ENCODE measurements at places on chromosomes 12 and 14.

GRCh38 chr14:99177046-99177655, 94.8 kb downstream of the BCL11B start:
- no peak for DNase-seq

DNA sequence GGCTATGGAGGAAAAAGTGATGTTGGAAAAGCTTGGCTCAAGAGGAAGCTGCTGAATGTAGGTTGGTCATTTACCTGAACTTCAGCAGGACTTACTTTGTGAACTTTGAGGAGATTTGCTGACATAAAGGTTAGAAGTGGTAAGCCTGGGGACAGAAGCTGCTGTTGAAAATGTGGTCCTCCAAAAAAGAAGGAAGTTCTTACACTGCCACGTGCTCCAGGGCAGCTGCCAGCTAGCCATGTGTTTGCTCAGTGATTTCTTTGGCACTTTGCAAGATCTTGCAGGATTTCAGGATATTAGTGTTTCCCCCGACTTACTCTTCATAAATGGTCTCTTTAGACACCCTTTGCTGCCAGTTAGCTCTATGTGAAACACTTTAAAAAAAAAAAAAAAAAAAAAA, 14.8 kb upstream of the DYRK2 start:
- no peak for DNase-seq

GRCh38 chr12:116882742-116883141, 1.5 kb upstream of the HRK start:
- DNase-seq: no peak

DNA sequence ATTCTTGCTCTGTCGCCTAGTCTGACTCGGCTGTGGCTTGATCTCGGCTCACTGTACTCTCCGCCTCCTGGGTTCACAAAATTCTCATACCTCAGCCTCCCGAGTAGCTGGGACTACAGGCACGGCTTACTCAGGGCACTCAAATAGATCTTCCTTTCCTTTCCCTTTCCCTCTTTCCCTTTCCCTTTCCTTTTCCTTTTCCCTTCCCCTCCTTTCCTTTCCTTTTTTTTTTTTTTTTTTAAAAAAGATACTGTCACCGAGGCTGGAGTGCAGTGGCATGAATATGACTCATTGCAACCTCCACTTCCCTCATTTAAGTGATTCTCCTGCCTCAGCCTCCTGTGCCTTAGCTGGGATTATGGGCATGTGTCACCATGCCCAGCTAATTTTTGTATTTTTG, 86.0 kb downstream of the AEBP2 start:
- DNase-seq: no peak

- no peak for DNase-seq
Measured at GRCh38 chr12:132669166-132669879, 17.8 kb downstream of the POLE start.

- DNase-seq: peak; percentile 68
Measured at GRCh38 chr12:1939801-1940607, 21.6 kb upstream of the CACNA2D4 start.

- no peak for DNase-seq
Measured at GRCh38 chr12:80470403-80470802, 26.4 kb downstream of the PTPRQ start.

- DNase-seq: peak; percentile 21
Measured at GRCh38 chr14:104826189-104826860, 25.4 kb downstream of the ZBTB42 start.

- no peak for DNase-seq
Measured at GRCh38 chr12:93125126-93125525, 196.0 kb upstream of the EEA1 start.

DNA sequence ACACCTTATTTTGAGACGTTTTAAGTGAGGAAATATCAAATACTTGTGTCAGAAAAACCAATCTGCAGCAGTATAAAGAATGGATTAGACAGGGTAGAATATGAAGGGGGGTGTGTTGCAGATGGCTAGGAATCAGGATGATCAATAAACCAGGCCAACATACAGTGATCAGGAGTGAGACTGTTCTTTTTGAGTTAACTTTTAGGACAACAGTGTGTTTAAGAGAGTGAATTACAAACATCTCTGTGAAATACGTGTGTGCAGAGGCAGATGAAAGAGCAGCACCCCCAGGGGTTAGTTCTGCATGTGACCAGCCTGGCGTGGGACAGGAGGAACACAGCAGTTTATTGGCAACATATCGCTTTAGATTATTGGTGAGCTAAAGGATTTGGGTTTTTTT, 10.6 kb upstream of the NRDE2 start:
- DNase-seq: no peak

DNA sequence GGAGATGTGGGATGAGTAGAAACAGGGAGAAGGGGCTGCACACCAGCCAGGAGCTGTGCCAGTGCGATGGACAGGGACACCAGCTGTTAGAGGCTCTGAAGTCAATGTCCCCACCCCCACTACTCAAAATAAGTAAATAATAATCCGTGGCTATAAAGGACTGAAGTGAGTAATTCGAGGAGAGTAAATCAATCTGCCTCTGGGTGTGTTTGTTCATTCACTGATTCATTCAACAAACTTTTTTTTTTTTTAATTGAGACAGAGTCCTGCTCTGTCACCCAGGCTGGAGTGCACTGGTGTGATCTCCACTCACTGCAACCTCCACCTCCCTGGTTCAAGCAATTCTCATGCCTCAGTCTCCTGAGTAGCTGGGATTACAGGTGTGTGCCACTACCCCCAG, 363.6 kb downstream of the TMEM132D start:
- no peak for DNase-seq

DNA sequence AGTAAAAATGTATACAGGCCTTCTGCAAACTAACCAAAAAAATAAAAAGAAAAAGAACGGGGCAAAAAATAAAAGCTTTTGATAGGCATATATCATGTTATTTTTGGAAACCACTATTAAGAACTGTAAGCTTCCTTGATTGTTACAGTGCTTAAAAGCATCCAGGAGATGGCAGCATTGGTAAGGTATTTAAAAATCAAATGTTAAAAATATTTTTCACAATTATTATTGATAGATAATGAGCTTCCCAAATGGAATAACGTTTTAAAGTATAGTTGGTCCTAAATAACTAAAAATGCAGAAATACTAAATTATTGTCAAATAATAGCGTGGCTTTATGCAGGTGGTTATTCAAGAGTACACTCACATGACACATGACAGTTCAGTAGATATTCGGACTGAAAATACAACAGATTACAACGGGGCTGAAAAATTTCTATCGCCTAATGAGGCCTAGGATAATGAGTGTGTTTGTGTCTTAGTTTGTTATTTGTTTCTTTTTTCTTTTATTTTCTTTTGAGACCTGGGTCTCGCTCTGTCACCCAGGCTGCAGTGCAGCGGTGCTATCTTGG, 127.2 kb upstream of the ATF7IP start:
- no peak for DNase-seq

- no peak for DNase-seq
Measured at GRCh38 chr12:88433997-88434703, 146.1 kb downstream of the KITLG start.

DNA sequence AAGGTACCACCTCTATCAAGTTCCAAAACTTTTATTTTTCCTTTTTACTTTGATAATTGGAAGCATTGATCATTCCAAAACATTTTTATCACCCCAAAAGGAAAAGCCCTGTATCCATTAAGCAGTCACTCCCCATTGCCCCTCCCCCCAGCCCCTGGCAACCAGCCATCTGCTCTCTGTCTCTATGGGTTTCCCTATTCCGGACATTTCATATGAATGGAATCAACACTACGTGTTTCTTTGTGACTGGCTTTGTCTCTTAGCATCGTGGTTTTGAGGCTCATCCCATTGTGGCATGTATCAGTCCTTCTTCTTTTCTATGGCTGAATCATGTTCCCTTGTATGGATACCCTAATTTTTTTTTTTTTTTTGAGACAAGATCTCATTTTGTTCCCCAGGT, 18.0 kb upstream of the PHETA1 start:
- no peak for DNase-seq

DNA sequence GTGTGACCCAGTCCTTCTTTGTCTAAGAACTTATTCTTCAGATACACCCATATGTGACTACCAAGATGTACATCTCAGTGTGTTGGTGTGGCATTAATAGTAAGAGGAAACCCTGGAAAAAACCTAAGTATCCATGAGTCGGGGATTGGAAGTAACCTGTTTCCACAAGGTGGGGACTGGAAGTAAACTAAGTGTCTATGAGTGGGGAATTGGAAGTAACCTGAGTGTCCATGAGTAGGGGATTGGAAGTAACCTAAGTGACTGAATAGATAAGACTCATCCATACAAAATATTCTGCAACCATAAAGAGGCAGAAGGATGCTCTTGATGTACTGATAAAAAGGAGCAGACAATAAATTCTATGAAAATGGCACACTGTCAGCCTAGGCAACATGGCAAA, 184.7 kb downstream of the PHETA1 start:
- DNase-seq: no peak

DNA sequence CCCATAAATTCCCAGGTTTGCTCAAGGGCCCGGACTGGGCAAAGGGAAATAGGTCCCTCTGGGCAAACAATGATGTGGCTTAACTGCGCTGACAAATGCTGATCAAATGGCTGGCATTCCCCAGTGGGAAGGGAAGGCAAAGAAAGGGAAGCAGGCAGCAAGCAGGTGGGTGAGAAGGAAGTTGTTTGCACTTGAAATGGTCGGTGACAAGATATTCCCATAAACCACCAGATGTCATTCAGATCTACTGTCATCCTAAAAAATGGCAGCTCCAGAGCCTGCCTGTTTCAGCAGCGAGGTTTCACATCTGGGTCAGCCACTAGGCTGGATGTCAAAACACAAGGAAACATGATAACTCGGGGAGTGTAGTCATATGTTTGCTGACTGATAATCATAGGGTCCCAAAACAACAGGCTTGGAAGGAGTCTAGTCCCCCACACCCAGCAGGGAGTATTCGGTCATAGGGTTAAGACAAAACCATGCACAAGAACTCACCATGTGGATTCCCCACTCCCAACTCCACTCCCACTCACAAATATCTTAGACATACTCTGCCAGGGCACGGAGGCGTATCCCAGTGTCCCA, 37.9 kb upstream of the MDM1 start:
- DNase-seq: no peak

GRCh38 chr12:480831-481816, 21.4 kb downstream of the B4GALNT3 start:
- no peak for DNase-seq

DNA sequence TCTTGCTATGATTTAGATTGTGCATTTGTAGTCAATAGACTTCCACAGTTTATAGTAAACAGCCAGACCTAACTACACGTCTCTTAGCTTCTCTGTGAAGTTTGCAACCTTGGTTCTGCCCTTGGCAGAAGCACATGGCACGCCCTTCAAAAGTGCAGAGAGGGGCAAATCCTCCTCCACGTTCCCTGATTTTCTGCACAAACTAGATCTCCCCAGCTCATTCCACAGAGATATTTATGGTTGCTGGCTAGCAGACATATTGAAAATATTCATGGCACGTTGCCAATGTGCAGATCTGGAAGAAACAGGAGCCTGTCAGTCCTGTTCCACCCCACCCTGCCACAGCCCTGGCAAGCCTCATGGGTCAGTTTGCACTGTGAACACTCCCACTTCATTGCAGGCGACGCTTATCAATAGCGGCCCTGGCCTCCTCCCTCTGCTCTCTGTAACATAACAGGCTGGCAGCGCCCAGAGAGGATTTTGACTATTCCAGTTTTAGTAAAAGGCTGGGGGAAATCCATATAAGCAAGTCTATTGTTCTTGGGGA, 6.5 kb upstream of the LGALS3 start:
- DNase-seq: no peak

All from AG04450 (cell line).